Posterior vena cava (tissue), 2 donors: ENCODE measurements at places on chromosomes 3 and 15. TPM values are rescaled to one million over a fixed set of nuclear protein-coding genes. Genes with fewer than 3 reads are reported as not detected.

The TNFAIP8L3 gene
- total RNA-seq, result 151 TPM

The GOLGA8Q gene
- total RNA-seq, result 0.67 TPM

The RYR3 gene
- 9.9 TPM for total RNA-seq

The IL17RE gene
- 10.0 TPM for total RNA-seq

The NDN gene
- 55.3 TPM for total RNA-seq

The CSPG4 gene
- 90.4 TPM for total RNA-seq

The ATP13A5 gene
- total RNA-seq, result not detected

The FANCD2OS gene
- total RNA-seq, result not detected

The FNDC3B gene
- total RNA-seq, result 142 TPM

The CHRD gene
- 32.6 TPM for total RNA-seq

The TEX55 gene
- total RNA-seq, result not detected

The PLSCR5 gene
- total RNA-seq, result not detected

The TP53BP1 gene
- total RNA-seq, result 35.7 TPM

The PRR20G gene
- total RNA-seq, result not detected

The SCAANT1 gene
- not detected for total RNA-seq

The PATL2 gene
- total RNA-seq, result 2.2 TPM

The INKA1 gene
- total RNA-seq, result 5.9 TPM

The PDZRN3 gene
- total RNA-seq, result 59.5 TPM

The CEMIP gene
- total RNA-seq, result 0.14 TPM

The ZPLD1 gene
- total RNA-seq, result 1.5 TPM

The HSPBAP1 gene
- 7.8 TPM for total RNA-seq

The MITF gene
- total RNA-seq, result 61.4 TPM

The CDCP1 gene
- total RNA-seq, result 3.9 TPM

The TUSC7 gene
- not detected for total RNA-seq

The VGLL3 gene
- total RNA-seq, result 87.2 TPM

The CMC1 gene
- total RNA-seq, result 15.6 TPM

The SPINT1 gene
- 3.2 TPM for total RNA-seq

The ADAMTS7 gene
- 6.7 TPM for total RNA-seq

The VGLL4 gene
- total RNA-seq, result 50.3 TPM

The ADCY5 gene
- 42.6 TPM for total RNA-seq

The SMCO1 gene
- total RNA-seq, result not detected

The TMEM89 gene
- total RNA-seq, result not detected

The NLGN1 gene
- total RNA-seq, result 14.5 TPM

The DLL4 gene
- 7.4 TPM for total RNA-seq

The KNG1 gene
- 0.14 TPM for total RNA-seq

The ROPN1 gene
- not detected for total RNA-seq

The CD96 gene
- total RNA-seq, result 2.5 TPM

The NEIL1 gene
- 25.3 TPM for total RNA-seq

The ANKRD34C gene
- 0.14 TPM for total RNA-seq

The CRELD1 gene
- 29.5 TPM for total RNA-seq

The DLEC1 gene
- 0.51 TPM for total RNA-seq

The FBXO22 gene
- total RNA-seq, result 15.3 TPM

The NR1I2 gene
- total RNA-seq, result 0.19 TPM

The PRR23B gene
- total RNA-seq, result not detected

The C3orf49 gene
- total RNA-seq, result not detected

The ACSBG1 gene
- not detected for total RNA-seq

The CLRN1 gene
- total RNA-seq, result not detected

The TTLL13 gene
- not detected for total RNA-seq

The AGBL1 gene
- total RNA-seq, result not detected

The TMEM212 gene
- not detected for total RNA-seq

The ILDR1 gene
- total RNA-seq, result 0.10 TPM

The DUT gene
- total RNA-seq, result 66.5 TPM

The CX3CR1 gene
- total RNA-seq, result 1.9 TPM

The RNU5B-1 gene
- total RNA-seq, result 102 TPM

The SV2B gene
- total RNA-seq, result 3.4 TPM

The KIF23 gene
- 4.7 TPM for total RNA-seq

The TUSC2 gene
- 19.1 TPM for total RNA-seq
